Right renal cortex interstitium (tissue), 3 donors: ENCODE measurements at places on chromosomes 7 and 10. TPM values are rescaled to one million over a fixed set of nuclear protein-coding genes. Genes with fewer than 3 reads are reported as not detected.

The MYH16 gene
- 0.06 TPM for polyA plus RNA-seq

- no peak for DNase-seq
Observed at GRCh38 chr10:125177641-125178640, 17.6 kb upstream of the CTBP2 start.

The FFAR4 gene
- polyA plus RNA-seq, result not detected

The SOSTDC1 gene
- 58.6 TPM for polyA plus RNA-seq

DNA sequence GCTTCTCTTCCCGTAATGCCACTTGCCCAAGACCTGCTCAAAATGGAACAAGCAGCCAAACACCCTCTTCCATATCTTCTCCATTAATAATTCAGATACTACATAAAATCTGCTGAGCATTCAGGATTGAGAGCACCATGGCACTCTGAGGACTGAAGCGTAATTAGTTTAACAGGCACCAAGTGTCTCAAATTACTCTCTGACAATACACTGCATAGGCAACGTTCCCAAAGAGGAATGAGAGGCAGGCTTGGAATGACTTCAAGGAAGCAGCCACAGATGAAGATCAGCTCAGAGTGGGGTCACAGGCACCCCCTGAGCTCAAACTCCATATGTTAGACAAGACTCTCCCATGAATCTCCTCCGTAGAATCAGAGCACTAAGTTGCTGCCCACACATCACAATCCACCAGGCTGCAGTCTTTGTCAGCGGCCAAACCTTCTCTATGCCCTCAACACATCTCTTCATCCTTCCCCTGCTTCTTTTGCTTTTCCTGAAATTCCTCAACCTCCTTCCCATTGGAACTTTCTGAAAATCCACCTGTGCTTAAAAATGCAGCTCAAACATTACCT is 4.7 kb upstream of the ABLIM1 start:
- no peak for DNase-seq

DNA sequence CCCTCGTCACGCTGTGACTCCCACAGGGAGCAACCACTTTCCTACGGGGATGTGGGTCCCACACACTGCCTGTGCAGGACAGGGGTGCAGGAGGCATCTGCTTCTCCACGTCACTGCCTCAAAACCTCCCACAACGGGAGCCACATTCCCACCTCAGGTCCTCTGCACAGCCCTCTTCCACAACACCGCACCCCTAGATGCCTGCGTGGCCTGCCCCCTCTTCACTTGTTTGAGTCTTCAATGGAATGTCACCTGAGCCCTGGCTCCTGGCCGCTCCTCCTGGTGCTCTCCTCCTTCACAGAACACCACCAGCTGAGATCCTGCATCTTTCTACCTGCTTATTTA is 73.6 kb downstream of the MAD1L1 start:
- no peak for DNase-seq

GRCh38 chr10:112775892-112776674 is 174.0 kb upstream of the TCF7L2 start:
- DNase-seq, result no peak

GRCh38 chr10:31033147-31033546 is 1.5 kb upstream of the ZNF438 start:
- DNase-seq, result no peak

- no peak for DNase-seq
Observed at GRCh38 chr10:100895896-100896295, 16.9 kb upstream of the SLF2 start.

DNA sequence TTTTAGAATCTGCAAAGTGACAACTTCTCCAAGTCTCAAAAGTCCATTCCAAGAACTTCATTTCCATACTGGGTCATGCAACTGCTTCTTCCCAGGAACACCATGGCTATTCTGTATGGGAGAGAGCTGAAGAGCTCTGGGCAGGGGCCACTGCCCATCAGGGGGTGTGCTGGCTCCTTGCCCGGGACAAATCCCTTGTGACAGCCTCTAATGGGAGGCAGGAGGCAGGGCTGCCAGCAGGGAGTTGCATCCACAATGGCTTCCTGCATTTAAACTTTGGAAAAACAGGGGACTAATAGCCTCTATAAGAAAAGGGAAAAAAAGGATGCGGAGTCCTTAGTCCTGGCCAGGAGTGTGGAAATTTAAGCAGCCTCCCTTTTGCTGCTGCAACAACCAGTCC is 18.4 kb upstream of the FRMD4A start:
- DNase-seq, result no peak

DNA sequence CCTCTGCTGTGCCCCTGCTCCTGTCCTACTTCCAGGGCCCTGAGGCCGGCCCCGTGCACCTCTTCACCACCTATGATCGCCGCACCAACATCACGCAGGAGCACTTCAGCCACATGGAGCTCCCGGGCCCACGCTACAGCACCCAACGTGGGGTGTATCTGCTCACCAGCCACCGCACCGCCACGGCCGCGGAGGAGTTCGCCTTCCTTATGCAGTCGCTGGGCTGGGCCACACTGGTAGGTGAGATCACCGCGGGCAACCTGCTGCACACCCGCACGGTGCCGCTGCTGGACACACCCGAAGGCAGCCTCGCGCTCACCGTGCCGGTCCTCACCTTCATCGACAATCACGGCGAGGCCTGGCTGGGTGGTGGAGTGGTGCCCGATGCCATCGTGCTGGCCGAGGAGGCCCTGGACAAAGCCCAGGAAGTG is 1.8 kb downstream of the RBP3 start:
- DNase-seq, result no peak

- no peak for DNase-seq
Observed at GRCh38 chr10:37710831-37711616, 146.4 kb downstream of the ZNF248 start.

- DNase-seq, result no peak
Observed at GRCh38 chr7:98212532-98213041, 1.3 kb downstream of the BHLHA15 start.

The C10orf53 gene
- not detected for polyA plus RNA-seq

The TWIST1 gene
- polyA plus RNA-seq, result 6.2 TPM

- no peak for DNase-seq
Observed at GRCh38 chr7:44539669-44540506, 1.2 kb downstream of the NPC1L1 start.

DNA sequence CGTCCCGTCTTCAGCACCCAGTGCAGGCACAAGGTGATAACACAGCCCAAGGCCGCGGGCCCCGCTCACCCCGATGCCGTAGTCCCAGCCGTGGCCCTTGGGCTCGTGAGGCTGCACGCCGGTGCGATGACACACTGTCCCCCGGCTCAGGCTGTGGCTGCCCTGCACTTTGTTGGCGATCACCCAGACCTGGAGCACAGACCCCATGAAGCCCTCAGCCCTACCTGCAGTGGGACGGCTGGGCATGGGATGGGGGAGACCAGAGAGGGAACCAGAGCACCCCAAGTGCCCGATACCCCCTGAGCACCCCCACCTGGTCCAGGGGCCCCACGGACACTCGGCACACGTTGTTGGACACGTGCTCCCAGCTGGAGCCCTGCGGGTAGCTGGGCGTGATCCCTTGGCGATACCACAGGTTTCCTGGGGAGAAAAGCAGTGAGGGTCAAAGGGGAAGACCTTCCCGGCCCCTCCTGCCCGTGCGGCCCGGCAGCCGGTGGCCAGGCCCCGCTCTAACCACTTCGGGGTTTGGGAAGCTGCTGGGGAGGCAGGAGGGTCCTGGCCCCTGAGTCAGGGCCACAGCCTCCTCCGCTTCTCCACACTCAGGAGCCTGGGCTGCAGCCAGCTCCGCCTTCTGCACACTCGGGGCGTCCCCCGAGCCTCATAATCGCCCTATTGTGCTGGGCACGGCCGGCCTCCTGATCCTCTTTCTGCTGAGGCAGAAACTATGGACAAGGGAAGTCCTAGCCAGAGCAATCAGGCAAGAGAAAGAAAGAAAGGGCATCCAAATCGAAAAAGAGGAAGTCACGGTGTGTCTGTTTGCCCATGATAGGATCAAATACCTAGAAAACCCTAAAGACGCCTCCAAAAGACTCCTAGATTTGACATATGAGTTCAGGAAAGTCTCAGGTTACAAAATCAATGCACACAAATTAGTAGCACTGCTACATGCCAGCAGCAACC is 6.7 kb downstream of the BHLHA15 start:
- DNase-seq, result no peak

The RGS10 gene
- 31.4 TPM for polyA plus RNA-seq

GRCh38 chr7:142925413-142925812 is 8.1 kb downstream of the TRPV5 start:
- DNase-seq, result no peak

GRCh38 chr10:114525368-114525949 is 121.2 kb upstream of the AFAP1L2 start:
- no peak for DNase-seq

DNA sequence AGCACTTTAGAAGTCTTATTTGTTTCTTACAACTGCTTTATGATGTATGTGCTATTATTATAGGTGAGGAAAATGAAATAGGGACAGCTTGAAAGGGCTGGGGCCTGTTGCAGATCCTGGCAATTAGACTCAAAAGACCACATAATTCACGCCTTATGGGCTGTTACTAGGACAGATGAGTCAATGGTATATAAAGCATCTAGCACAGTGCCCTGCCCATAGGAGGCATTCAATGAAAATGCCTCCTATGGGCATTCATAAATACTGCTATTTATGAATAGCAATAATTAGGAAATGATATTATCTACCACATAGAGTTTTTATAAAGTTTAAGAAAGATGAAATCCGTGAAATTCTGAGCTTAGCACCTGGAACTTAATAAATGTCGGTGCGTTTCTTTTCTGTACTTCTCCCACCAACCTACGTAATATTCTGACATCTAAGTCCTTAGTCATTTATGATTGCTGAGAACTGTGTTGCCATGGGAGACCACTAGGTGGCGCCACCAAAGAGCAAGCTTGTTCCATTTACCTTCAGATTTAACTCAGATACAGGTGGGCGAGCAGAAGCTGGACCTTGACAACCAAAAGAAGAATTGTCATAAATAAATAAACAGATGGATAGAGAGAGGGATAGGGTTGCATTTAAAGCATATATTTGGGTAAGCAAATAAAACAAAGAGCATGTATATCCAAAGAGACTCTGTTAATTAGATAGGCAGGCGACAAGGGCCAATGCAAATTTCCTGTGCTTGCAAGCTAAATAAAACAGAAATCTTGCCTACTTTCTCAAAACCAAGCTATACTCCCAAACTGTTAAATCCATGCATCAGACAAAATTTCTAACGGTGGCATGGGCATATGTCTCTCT is 699.9 kb downstream of the INHBA start:
- no peak for DNase-seq

- no peak for DNase-seq
Observed at GRCh38 chr7:121079425-121080169, 91.1 kb downstream of the CPED1 start.

GRCh38 chr10:77713521-77714280 is 76.1 kb upstream of the KCNMA1 start:
- no peak for DNase-seq

GRCh38 chr7:64581926-64582894 is 19.3 kb upstream of the ZNF680 start:
- DNase-seq, result no peak

GRCh38 chr7:13262929-13263530 is 575.6 kb downstream of the ARL4A start:
- DNase-seq, result peak; percentile 23

The SAMD9 gene
- polyA plus RNA-seq, result 7.4 TPM

The NPY4R2 gene
- not detected for polyA plus RNA-seq

GRCh38 chr10:101938305-101939007 is 94.9 kb upstream of the KCNIP2 start:
- no peak for DNase-seq

The TUBAL3 gene
- polyA plus RNA-seq, result 0.43 TPM

The KCND2 gene
- 2.2 TPM for polyA plus RNA-seq

DNA sequence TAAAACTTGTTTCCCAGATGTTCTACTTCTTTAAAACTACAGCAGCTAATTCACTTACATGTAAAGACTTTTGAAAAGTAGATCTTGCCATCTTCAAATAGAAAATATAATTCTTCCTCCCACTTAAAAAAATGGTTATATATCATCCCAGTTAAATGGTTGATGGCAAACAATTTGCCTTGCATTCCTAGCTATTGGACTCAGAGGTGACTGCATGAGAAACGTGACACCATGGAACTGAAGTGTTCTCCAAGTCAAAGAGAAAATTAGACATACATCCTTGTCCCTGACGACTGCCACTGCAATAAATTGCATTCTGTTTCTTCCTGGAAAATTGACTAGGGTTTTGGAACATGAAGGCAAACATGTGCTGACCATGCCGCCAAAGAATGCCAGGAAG is 95.0 kb upstream of the POM121L12 start:
- DNase-seq, result peak; percentile 12

DNA sequence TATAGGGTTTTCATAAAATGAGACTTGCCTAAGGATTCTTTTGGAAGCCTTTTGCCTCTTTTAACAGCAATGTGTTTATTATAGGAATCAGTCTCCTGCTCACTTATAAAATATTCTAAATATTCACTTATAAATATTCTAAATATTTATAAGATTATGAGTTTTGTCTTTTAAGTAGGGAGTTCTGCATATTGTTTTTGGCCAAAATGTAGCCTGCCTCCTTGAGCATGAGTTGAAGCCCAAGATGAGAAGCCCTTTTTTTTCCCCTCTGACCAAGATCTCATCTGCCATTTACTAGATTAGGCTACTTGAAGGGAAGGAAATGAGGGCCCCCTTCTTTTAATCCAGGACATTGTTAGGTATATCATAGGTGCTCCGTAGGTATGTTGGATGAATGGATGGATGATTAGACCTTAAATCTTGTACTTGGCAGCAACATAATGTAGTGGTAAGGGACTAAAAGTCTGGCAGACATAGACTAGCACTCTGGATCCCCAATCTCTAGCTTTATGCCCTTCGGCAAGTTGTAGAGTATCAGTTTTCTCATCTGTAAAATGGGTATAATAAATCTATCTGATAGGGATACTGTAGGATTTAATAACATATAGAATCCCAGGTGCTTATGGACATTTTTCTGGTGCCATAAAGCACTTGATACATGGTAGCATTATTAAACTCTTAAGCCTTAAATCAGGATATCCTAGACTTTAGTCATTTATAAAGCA is 59.1 kb downstream of the ARID5B start:
- DNase-seq, result no peak

- no peak for DNase-seq
Observed at GRCh38 chr10:22604344-22605126, 109.8 kb downstream of the PIP4K2A start.

DNA sequence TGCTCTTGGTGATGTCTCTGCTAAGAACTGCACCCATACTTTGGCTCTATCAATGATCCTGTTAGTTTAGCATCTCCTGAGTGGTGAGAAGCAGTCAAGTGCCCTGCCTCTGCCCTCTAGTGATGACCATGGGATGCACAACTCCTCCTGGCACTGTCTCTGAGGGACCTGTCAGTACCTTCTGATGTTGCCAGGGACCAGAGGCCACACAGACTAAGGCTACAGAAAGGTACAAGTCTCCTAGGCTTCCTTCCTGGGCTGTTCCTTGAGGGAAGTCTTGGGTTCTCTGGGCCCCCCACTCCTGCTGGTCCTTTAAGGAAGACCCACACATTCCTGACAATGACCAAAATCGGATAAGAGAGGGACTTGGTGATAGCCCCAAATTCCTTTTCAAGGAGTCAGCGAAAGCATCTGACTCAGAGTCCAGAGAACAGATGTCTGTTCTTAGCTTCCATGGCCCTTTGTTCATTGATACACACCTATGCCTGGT is 15.3 kb downstream of the NKX2-3 start:
- DNase-seq, result no peak

DNA sequence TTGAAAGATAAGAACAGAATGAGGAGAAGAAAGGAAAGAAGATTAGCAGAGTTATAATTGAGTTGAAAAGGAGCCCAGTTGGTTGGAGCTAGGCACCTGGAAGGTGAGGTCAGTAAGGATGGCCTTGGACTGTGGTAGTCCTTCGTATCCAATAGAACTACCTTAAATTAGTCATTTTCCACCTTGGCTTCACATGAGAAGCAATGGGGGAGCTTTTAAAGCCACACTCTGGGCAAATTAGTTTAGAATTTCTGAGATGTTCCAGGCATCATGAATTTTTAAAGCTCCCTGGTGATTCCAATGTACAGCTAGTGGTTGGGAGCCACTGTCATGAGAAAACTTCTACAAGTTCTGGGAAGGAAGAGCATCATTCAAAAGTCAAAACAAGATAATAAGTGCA is 27.3 kb upstream of the CYP3A5 start:
- DNase-seq, result no peak
